ENCODE measurements at places on chromosomes 3 and 15.

DNA sequence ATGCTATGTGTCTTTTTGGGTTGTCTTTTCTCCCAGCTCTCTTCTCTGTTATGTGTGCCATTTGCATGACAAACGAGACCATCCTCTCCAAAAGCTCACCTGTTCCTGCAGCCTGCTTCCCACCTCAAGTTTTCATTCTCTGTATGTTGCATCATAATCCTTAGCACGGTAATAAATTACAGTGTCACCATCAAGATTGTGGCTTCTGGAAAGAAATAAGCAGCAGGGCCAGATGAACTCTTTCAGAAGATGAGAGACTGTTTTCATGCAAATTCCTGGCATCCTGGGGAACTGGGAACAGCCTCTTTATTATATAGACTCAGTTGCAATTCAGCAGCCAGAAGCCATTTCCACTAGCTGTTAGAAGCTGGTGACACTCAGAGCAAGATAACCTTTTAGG is 436.7 kb downstream of the EPHB1 start:
- DNase-seq = no peak

DNA sequence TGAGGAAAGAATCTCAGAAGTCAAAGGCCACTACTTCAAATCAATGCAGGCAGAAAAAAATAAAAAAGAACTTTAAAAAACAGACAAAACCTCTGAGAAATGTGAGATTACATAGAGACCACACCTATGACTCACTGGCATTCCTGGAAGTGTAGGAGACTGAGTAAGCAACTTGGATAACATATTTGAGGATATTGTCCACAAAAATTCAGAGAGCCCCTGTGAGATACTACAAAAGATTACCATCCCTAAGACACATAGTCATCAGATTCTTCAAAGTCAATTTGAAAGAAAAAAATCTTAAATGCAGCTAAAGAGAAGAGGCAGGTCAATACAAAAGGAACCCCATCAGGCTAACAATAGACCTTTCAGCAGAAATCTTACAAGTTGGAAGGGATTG is 887.3 kb downstream of the NTRK3 start:
- no peak for DNase-seq

DNA sequence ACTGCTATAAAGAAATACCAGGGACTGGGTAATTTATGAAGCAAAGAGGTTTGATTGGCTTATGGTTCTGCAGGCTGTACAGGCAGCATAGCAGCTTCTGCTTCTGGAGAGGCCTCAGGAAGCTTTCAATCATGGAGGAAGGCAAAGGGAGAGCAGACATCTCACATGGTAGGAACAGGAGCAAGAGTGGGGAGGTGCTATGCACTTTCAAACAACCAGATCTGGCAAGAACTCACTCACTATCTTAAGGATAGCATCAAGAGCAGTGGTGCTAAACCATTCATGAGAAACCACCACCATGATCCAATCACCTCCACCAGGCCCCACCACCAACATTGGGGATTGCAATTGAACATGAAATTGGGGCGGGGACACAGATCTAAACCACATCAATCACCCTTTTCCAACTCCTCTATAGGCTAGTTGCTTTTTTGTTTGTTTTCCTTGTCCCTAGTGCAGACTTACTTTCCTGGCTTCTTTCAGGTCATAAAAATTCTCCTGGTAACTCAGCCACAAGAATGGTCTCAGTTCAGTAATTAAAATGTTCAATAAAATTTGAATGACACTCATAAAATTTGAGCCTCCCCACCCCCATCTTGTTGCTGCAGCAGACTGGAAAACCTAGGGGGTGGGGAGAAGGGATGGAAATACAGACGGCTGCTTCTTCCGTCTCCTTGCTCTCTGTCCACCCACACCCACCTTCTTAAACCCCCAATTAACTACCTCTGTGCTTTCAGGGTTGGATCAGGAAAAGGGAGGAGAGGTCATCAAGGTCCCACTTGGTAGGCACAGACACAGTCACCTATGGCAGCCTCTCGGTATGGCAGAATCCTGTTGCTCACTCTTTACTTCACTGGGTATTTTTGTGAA is 16.3 kb upstream of the TIPARP start:
- DNase-seq = no peak

- DNase-seq = no peak
Observed at GRCh38 chr3:146421819-146422759, 47.3 kb downstream of the PLSCR2 start.

- no peak for DNase-seq
Observed at GRCh38 chr15:66611257-66612053, 45.7 kb upstream of the LCTL start.

GRCh38 chr15:71149646-71150557 is 34.6 kb downstream of the THSD4 start:
- peak; percentile 57 for DNase-seq

DNA sequence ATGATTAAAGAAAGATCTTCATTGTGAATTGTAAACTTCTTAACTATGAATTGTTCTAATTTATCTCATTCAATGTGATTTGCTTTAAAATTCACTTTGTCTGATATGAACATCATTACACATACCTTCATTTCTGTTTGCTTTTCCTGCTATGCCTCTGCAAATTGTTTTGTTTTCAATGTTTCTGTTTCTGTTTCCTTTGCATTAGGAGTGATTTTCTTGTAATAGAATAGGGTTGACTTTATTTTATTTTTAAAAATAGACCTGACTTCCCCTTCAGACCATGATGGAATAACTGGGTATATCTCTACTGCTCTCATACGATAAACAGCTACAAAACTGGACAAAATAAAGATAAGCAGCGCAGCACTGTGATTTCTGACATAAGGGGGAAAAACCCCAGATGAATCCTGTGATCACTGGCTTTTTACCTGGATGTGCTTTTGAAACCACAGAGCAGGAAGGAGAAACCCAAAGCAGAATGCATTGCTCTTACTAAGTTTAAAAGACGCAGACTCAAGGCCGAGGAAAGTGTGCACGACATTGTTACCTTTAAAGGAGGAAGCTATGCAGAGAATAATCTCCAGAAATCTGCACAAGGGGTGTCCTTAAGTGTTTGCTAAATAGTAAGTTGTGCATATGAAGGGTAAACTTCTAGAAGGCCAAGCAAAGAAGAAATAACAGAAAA is 420.2 kb downstream of the TBC1D5 start:
- no peak for DNase-seq

DNA sequence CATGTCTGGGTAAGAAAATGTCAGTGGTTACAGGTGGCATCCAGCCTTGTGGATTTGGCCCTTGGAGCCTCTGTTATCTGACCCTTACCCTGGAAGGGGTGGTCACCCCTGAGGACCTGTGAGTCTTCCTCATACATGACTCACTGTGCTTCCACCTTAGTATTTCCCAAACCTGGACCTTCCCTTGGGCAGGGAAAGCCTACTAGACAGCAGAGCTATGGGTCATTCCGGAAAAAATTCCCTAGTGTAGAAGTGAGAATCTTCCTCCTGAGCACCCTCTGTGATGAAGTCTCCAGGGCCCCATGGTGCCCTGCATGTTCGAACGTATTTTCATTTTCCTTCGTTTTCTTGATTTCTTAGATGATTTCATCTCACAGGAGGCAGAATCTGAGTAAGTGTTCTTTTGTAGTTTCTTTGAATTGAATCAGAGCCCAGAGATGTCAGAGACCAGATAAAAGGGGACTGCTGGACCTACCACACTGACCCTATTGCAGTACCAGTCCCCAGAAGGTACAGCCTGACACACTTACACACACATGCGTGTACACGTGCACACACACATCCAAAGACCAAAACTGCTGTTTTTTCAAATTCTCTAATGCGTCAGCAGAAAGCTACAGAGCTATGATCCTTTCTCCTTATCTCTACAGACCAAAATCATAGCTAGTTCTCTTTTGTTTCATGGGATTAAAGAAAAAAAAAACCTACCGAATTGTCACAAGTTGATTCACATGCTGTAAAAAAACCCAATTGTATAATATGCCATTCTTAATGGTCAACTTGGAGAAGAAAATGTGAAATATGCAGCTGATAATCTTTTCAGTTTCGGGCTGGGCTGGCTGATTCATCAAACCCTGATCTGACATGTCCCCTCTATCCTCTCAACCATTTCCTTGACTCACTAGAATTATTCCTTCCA is 50.5 kb upstream of the ARHGEF3 start:
- DNase-seq = no peak

Data from Right ventricle myocardium superior (tissue), 1 donor.